ENCODE measurements at places on chromosomes 3 and 15.

DNA sequence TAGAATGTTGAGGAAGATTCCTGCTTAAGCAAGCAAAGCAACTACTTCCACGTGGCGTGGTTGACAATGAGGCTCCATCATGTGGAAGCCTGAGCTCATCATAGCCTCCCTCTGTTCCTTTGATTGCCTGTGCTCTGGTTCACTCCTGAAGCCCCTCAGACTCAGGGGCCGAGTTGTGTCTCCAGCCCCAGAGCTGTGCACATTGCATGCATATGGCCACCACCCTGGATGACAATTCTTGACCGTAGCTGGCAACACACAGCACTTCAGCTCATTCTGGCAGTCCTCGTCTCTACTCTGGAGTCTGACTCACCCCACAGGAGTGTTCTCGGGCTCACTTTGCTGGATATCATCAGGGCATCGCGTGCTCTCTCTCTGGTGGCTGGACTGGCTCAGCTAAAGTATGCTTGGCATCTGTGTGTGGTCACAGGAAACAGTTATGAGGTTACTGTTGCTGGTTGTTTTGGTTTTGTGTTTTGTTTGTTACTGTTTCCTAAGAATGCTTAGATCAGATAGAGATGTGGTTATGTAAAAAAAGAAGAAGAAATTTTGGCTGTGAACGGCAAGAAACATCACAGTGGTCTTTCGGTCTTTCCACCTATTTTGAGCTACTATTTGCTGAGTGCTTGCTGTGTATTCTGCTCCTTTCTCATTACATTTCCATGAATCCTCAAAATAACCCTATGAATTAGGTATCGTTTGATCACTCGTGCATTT is 41.6 kb upstream of the MRPS22 start:
- no peak for DNase-seq

DNA sequence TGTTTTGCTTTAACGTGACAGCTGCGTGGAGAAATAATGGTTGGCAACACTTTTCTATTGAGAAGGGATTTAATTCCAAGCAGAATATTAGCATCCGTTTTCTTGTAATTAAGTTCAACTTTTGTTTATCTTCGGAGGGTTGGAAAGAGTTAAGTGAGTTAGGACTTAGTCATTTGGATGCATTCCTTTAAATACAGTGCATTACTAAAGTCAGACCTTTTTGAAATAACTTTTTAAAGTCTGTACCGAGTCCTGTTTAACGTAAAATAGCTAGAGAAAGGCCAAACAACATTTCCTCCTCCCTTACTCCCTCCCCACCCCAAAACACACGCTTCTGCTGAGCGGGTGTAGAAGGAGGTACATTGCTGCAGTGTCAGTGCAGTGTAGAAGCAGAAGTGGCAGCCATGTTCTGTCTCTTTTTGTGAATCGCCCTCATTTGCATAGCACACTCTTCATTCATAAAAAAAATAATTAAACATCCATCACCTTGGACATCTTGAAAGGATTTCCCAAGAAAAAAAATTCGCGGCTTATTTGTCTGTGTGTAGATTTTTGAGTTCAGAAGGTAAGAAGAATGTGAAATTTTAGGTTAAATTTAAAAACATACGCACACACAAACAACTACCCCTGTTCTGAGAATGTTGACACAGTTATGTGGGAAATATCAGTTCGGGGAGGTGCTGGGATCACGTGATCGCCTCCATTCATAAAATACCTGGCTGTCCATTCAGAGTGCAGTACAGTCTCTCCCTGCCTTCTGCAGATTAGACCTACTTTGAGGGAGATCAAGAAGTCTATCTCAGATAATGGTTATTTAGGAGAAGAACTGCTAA is 1.6 kb downstream of the SPRED1 start:
- peak; percentile 34 for DNase-seq

GRCh38 chr3:124934577-124934976 is at the start of gene MUC13:
Gene MUC13 (minus strand): TSS chr3:124934751. CDS start chr3:124934712, 39 bp downstream.
- no peak for DNase-seq

DNA sequence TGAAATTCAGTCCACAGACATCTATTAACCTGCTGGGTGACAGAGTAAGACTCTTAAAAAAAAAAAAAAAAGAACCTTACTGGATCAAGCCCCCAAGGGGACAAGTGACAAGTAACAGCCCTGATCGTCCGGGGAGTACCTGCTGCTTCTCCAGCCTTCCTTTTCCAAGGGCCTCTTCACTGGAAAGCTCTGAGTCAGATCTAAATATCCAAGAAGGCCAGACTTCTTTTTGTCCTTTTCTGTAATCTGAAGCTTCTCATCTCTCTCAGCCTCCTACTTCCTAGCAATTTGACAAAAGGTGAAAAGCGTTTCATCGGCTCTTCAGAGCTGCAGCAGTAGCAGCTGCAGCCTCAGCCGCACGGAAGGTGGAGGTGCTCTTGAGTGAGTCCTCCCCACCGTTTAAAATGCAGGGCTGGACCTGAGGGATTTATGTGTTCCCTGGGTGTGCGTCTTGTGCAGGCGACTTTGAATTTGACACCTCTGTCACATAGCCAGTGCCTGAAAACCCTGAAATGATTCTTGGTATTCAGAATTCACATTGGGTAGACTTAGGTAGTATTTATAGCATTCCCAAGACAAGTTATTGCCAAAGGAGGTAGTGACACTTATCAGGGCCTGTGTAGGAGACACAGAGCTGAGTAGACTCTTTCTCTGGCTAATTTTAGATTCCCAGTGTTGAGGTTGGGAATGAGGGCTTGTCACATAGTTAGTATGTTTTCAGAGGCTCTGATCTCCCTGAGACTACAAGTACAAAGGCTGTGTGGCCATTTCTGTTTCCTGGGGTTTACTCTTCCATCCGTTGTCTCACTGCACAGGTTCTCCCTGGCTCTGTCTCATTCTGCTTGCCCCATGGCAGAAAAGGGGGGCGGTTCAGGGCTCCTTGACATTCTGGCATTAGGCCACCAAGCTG is 291.2 kb upstream of the C2CD4B start:
- DNase-seq, result no peak

GRCh38 chr3:183188895-183189462 is 26.4 kb upstream of the LAMP3 start:
- no peak for DNase-seq

DNA sequence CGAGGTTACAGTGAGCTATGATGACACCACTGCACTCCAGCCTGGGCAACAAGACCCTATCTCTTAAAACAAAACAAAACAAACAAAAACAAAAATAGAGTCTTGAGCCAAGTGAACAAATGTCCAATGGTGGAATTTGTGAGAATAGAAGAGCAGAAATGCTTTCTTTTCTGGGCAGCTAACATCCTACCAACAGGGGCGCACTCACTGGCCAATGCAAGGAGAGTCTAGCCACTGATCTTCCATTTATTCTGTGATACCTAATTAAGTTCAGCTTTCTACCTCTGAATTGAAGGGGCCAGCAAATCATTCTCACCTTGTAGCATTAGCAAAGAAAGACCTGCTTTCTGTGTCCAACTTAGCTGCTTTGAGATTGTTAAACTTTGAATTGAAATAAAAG is 301.9 kb upstream of the NR2F2 start:
- no peak for DNase-seq

GRCh38 chr15:96052572-96053030 is 277.9 kb upstream of the NR2F2 start:
- DNase-seq, result no peak

DNA sequence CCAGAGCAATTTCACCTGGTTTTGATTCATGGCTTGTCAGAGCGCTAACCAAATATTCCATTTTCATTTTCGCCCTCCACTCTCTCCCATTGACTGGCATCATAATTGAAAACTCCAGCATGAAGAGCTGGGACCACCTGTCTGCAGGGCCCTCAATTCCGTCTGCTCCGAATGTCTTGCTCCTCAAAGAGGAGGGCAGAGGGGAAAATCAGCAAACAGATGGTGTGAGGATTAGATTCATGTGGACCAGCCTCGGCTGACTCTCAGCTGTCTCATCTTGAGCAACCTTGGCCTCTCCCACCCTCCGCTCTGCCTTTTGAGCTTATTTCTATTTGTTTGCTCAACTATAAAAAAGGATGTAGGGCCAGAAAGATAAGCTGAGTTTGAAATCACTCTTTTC is 512.2 kb upstream of the PPP2R3A start:
- no peak for DNase-seq

GRCh38 chr3:152381881-152382295 is 113.2 kb downstream of the MBNL1 start:
- DNase-seq, result no peak

Measured in occipital lobe (tissue), 3 donors.